ENCODE measurements at places on chromosomes 6 and 20.

DNA sequence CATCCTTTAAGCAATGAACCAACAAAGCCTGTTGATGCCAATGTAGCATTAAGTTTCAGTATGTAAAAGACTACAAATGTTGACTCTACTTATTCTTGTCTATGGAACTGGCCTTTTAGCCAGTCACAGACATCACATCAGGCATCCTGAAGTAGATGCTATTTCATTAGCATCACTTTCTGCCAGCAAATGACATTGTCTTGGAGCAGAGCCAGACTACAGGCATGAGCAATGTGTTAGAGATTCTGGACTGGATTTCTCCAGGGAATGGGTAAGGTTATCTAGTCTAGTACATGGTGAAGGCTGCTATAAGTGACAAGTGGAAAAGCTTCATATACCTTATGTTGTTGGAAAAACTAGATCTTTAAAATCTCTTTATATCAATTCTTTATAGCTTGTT is 142.9 kb downstream of the ADGRB3 start:
- DNase-seq, result no peak

- no peak for DNase-seq
Measured at GRCh38 chr20:50408526-50409364, 101.4 kb upstream of the PTPN1 start.

DNA sequence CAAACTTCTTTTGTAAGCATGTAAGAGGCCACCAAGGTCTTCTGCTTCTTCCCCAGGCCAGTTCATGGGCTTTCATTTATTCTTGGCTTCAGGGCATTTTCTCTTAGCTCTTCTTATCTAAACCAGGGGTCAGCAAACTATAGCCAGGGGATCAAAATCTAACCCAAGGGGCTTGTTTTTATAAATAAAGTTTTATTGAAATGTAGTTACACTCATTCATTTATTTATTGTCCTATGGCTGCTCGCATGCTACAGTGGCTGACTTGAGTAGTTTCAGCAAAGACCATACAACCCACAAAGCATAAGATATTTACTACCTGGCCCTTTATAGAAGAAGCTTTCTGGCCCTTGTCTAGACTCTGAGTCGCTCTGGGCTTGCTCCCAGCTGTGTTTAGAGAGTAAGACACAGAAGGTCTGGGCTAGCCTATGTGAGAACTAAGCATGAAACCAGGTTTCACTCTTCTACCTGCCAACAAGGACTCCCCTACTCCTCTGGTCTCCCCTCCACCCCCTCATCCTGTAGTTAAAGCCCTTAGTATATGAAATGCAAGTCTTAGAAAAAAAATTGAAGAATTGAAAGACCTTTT is 43.2 kb downstream of the KHDC1L start:
- no peak for DNase-seq

GRCh38 chr20:926670-927069 is 10.5 kb upstream of the ANGPT4 start:
- DNase-seq, result no peak

DNA sequence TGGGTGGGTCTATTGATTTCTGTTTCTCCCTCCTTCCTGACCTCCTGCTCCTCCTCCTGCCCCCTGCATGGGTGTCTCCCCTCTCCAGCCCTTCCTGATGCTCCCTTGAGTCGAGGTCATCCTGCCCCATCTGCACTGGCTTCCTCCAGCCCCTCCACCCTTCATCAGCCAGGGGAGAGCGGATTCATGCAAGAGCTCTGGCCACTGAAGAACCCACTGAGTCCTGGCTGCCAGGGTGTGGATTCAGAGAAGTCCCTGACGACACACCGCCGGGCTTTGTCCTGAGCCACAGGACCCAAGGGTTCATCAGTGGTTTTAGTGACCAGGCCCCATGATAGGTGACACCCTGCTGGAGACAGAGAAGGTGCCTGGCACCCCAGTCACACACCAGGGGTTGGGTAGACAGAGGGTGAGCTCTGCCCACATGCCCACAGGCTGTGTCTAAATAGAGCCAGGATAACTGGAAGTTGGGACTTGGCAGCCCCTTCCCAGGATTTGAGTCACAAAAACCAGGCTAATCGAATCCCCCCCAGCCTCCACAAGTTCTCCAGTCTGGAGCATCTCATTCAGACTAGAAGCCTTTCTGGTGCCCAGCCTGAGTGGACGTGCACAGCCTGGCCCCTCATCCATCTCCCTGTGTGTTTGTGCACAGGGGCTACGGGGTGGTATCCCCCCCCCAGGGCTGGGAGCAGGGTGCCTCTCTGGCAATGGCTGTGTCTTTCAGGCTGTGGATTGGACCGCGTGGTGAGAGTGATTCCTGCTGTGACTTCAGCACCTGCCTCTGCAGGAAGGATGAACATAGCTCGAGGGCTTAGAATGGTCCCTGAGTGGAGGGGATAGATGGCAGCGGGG is 1.2 kb downstream of the GFRA4 start:
- no peak for DNase-seq

- no peak for DNase-seq
Measured at GRCh38 chr6:164331026-164331425, 916.5 kb downstream of the QKI start.

- no peak for DNase-seq
Measured at GRCh38 chr6:170286934-170287265, 4.0 kb downstream of the DLL1 start.
